IPS DF 6.9 (cell line): ENCODE measurements at places on chromosomes 12 and 14.

DNA sequence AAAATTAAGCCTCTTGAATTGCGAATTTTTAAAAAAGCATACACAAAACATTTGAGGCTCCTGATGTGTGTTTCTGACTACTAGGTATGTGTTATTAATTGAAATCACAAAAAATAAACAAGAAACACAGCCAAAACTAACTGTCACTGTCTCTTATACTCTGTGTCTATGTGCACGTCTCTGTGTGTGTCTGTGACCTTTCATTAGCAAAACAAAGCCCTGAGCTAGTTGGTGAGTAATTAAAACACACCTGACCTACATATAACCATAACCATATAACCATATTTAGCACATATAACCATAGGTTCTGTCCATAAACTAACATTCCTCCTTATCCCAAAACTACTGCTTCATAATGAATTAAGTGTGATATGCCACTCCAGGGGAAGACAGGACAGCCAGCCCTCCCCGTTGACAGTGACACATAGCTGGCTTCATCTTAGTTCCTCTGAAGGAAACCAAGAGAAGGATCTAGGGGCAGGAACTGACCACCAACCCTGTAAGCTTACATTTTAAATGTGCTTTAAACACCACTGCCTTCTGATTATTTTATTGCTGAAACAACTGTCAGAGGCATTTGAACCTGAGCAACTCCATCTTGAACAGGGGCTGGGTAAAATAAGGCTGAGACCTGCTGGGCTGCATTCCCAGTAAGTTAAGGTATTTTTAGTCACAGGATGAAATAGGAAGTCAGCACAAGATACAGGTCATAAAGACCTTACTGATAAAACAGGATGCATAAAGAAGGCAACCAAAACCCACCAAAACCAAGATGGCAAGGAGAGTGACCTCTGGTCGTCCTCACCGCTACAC, 106.7 kb downstream of the PPP2R5E start:
- no peak for DNase-seq

DNA sequence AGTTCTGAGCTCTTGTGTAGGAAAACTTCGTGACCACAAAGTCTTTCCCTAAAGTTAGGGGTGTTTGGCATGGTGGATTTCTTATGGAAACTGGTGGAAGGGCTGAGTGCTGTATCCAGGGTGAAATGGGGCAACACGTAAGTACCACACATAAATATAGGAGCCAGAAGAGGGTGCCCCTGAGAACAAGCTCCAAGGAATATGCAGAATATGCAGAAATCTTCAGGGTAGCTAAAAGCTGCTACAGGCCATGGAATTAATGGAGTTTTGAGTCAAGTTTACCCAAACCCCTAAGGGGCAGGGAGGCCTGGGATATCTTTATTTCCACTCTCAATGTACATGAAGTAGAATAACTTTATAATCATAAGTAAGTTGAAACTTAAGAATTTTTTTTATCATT, 44.0 kb downstream of the ZNF664 start:
- DNase-seq, result no peak

GRCh38 chr12:131028587-131029338, 75.1 kb downstream of the ADGRD1 start:
- no peak for DNase-seq

DNA sequence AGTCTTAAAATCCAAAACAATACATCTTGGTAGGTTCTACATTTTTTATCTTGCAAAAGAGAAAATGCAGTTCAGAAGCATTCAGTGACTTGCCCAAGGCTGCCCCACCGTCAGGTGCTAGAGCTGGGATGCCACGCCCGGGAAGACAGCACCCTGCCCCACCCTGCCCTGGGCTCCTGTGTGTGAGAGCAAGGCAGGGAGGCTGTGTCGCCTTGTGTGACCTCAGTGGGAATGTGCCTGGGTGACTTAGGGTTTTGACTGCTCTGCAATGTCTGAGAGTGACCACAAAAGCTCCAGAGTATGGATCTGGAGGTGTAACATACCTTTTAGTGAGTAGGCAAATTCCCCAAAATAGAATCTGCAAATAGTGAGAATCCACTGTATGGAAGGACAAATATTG, 60.0 kb downstream of the AACS start:
- DNase-seq, result no peak

DNA sequence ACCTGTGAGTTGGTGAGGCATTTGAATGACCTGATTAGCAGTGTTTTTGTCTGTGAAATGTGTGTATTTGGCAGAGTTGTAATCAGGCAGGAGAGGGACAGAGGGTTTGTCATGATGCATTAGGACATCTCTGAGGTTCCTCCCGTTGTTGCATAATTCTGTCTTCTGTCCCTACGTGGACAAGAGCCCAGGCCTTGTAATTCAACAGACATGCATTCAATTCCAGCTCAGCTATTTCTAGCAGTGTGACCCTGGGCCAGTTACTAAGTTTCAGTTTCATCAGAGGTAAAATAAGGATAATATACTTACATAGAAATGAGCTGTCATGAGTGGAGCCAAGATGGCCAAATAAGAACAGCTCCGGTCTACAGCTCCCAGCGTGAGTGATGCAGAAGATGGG, 208.6 kb downstream of the SLC38A4 start:
- no peak for DNase-seq

DNA sequence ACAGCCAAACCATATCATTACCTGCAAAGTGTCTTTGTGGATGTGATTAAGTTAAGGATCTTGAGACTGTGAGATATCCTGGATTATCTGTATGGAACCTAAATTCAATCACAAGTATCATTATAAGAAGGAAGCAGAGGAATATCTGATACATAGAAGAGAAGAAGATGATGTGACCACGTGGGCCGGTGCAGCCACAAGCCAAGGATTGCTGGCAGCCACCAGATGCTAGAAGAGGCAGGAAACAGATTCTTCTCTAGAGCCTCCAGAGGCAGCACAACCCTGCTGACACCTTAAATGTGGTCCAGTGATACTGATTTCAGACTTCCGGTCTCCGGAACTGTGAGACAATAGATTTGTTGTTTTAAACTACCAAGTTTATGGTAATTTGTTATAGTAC, 6.1 kb upstream of the IFI27L2 start:
- no peak for DNase-seq

- no peak for DNase-seq
Observed at GRCh38 chr12:49865109-49865781, 22.3 kb upstream of the BCDIN3D start.

GRCh38 chr12:105946493-105946901, 192.3 kb downstream of the NUAK1 start:
- DNase-seq, result no peak

- no peak for DNase-seq
Observed at GRCh38 chr14:66293533-66294105, 192.6 kb upstream of the CCDC196 start.

DNA sequence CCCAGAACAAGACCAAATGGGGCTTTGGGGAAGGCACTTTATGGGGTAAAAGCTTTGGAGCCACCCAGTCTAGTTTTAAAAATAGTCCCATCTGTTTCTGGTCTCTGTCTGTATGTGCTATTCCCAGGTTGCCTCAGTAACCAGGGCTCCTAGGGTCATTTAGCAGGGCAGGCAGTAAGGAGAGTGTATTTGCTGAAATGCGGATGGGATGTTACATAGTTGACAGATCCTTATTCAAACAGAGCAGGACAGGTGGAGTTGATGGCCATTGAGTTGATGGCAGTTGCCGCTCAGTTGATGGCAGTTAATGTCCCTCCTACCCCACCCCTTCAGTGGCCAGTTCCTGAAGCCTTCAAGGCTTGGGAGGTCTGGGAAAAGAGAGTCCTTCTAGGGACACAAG, 4.6 kb downstream of the ZC3H10 start:
- DNase-seq, result no peak

DNA sequence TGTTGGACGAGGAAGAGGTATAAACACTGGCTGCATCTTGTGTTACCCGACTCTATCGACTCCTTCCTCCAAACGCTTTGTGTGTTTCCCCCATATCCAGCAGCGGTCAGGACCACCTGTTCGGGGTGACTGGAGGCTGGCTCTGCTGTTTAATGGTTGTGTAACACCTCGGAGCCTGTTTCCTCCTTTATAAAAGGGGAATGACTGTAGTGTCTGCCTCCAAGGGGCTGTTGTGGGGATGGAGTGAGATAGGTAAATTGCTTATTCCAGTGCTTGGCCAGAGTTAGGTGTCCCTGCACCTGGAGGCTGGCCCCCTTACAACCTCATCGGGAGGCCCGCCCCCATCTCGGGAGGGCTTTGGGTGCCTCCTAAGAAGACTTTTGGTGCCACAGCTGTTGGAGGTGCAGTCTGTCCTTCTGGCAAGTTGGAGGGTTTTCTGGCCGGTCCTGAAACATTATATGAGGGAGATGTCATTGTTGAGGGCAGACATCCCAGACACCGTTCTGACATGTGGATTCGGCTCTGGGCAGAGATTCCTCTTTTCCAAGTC, 1.1 kb downstream of the MLXIP start:
- DNase-seq, result no peak

GRCh38 chr12:75960086-75960910, 71.3 kb downstream of the PHLDA1 start:
- peak; percentile 68 for DNase-seq

GRCh38 chr12:29943683-29944082, 159.9 kb upstream of the TMTC1 start:
- DNase-seq, result no peak

DNA sequence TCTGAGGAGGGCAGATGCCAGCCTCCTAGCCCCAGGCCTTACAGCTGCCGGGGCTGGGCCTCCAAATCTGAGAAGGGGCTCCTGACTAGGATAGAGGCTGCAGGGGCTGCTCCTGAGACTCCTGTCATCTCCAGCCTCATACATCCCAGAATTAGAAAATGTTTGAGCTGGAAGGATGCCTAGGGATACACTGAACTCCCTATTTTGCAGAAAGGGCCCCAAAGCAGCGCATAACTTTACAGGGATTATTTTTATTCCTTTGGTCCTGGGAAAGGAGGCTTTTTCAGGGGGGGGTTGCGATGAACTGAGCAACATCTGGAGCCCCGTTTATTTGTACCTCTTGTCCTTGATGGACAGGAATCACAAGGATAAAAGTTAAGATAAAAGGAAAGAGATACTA, 35.9 kb upstream of the SLC38A2 start:
- no peak for DNase-seq

DNA sequence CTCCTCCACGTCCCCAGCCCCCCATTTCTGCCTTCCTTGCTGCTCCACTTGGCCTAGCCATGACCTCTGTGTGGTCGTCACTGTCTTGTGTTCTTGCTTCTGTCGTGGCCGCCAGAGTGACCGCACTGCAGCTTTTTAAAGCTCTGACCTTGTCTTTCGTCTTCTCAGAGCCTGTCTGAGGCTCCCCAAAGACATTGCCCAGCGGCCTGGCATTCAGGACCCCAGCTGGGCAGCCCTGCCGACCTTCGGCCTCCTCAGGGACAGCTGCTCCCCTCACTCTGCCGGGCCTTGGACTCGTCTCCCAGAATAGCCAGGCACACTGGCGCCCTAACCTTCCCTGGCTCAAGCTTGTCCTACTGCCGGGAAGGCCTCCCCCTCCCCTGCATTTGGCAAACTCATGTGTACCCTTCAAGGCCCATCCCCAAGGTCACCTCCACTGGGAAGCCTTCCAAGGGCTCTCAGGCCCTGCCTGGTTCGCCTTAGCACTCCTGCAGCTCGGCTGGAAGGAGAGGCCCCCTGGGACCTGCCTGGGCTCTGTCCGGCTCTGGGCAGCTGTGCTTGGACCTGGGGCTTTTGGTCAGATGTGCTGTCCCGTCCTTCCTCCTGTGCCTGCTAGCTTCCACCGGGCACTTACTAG, 15.7 kb upstream of the DLK1 start:
- DNase-seq, result no peak

GRCh38 chr12:116069943-116070342, 207.6 kb downstream of the MED13L start:
- DNase-seq, result no peak

GRCh38 chr12:4717806-4718205, 2.4 kb upstream of the GALNT8 start:
- no peak for DNase-seq

GRCh38 chr14:90534091-90534837, 137.4 kb downstream of the CALM1 start:
- DNase-seq, result no peak

DNA sequence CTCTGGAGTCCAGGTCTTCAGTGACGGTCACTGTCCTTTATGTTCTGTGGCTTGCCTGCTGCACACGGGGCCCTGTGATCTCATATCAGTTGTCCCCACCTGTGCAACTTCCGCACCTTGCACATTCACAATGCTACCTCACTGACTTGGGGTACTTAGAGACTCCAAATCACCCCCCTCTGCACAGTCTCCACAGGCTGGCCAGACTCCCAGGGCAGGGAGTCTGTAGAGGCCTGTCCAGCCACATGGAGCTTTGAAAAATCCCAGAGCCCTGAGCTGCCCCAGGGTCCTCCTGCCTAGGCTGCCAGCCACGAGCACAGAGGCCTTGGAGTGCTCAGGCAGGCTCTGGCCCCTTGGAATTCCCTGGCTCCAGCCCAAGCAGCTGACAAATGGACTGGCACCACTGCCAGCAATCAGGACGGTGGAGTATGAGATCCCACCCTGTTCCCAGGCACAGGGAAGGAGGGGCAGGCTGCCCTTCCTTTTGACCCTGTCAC, 26.4 kb downstream of the CMKLR1 start:
- no peak for DNase-seq

DNA sequence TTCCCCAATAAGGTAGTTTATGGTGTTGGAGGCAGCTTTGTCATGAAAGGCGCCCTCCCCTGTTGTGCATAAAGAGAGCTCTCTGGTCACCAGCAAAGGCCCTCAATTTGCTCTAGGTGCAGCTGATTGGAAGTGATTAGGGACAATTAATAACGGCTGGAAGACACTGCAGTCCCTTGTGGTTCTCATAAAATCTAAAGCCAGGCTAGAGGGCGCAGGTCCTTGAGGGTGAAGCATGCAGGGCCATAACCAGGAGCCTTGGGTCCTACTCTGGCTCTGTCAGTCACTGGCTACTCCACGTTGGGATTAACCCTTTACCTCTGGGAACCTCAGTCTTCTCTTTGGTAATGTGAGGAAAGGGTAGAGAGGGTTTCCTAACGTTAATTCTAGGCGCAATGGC, 1.9 kb downstream of the DAAM1 start:
- DNase-seq, result no peak

- no peak for DNase-seq
Observed at GRCh38 chr14:23185063-23185462, 1.6 kb upstream of the SLC7A8 start.

- no peak for DNase-seq
Observed at GRCh38 chr12:102033991-102034745, 27.6 kb downstream of the WASHC3 start.

GRCh38 chr14:76770521-76771436, 9.5 kb downstream of the VASH1 start:
- no peak for DNase-seq

GRCh38 chr12:51726931-51727330, 121.6 kb downstream of the FIGNL2 start:
- DNase-seq, result no peak

- DNase-seq, result no peak
Observed at GRCh38 chr12:69471667-69472385, 1.6 kb downstream of the FRS2 start.

GRCh38 chr12:74775276-74775675, 237.6 kb downstream of the ATXN7L3B start:
- no peak for DNase-seq

GRCh38 chr12:49784756-49785409, 43.3 kb downstream of the NCKAP5L start:
- DNase-seq, result no peak

GRCh38 chr14:44795725-44796124, 166.0 kb downstream of the KLHL28 start:
- DNase-seq, result no peak

- no peak for DNase-seq
Observed at GRCh38 chr12:57727758-57728395, 10.7 kb downstream of the AGAP2 start.
